Activated CD4-positive, alpha-beta T cell treated with anti-CD3 and anti-CD28 coated beads for 36 hours (primary cell): ENCODE measurements at places on chromosomes 2 and 18.

DNA sequence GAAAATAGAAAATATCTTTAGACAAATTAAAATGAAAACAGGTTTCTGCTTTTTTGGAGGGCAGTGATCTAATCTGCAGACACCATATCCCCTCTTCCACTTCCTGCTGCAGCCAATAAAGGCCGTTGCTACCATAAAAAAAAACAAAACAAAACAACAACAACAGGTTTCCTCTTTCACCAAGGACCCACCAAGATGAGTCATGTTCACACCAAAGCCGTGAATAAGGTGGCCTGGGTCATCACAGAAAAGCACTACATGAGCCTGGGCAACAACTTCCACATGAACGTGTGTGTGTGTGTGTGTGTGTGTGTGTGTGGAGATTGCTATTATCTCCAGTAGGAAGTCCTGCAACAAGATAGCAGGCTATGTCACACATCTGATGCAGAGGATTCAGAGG lies 24.8 kb upstream of the TFCP2L1 start:
- no peak for DNase-seq

- no peak for DNase-seq
Observed at GRCh38 chr18:9536354-9537152, 61.2 kb downstream of the RALBP1 start.

DNA sequence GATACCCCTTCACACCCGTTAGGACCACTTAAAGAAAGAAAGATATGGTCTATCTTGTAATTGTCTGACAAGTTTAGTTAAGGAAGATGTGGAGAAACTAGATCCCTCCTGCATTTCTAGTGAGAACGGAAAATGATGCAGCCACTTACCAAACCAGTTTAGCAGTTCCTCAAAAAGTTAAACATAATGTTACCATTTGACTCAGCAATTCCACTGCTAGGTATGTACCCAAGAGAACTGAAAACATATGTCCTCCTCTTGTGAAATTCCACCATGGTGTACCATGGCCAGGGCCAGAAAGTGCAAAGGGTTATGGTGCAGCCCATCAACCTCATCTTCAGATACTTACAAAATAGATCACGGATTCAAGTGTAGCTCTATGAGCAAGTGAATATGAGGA lies 79.0 kb upstream of the ID2 start:
- DNase-seq, result no peak

DNA sequence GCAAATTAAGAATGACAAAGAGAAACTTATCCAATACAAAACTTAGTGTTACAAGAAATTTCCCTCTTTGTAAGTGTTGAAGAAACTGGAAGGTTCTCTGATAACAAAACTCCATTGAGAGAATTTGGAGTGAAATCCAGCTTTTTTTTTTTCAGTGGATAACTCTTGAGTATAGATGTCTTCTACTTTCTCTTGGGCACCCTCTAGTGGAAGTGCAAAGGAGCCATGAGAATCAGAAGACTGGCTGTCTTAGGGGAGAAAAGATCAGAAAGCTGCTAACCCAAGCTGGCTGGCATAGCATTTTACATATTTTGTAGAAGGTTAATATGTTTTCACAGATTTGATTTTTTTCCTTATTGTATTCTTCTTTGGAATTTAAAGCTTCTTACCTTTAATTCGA lies 138.8 kb upstream of the SATB2 start:
- no peak for DNase-seq

- DNase-seq, result no peak
Observed at GRCh38 chr2:69811591-69811990, 17.9 kb upstream of the GMCL1 start.
